ENCODE measurements at places on chromosomes 16 and 17. TPM values are rescaled to one million over a fixed set of nuclear protein-coding genes. Genes with fewer than 3 reads are reported as not detected.

The NME3 gene
- 5.8 TPM for total RNA-seq

The HSPB9 gene
- not detected for total RNA-seq

The TMIGD1 gene
- not detected for total RNA-seq

The MFAP4 gene
- not detected for total RNA-seq

The GCGR gene
- total RNA-seq, result 1.0 TPM

The HOXB8 gene
- 0.39 TPM for total RNA-seq

The CACNA1G gene
- 1.4 TPM for total RNA-seq

The BEAN1 gene
- not detected for total RNA-seq

The ALDH3A1 gene
- 7.1 TPM for total RNA-seq

The SKAP1 gene
- 0.70 TPM for total RNA-seq

The KRT39 gene
- total RNA-seq, result not detected

The TP53TG3D gene
- total RNA-seq, result not detected

The CLEC10A gene
- total RNA-seq, result not detected

The KRTAP1-1 gene
- not detected for total RNA-seq

The ZG16 gene
- total RNA-seq, result 1.9 TPM

The MAPT gene
- 0.95 TPM for total RNA-seq

The IRX3 gene
- total RNA-seq, result 63.2 TPM

The SCGB1C2 gene
- total RNA-seq, result not detected

The SPAG9 gene
- total RNA-seq, result 130 TPM

The BICDL2 gene
- total RNA-seq, result 10.6 TPM

The HBA1 gene
- total RNA-seq, result 8.6 TPM

Measured in Caco-2 (cell line).